Neuronal stem cell (in vitro differentiated cells): ENCODE measurements at places on chromosomes 3 and 15.

DNA sequence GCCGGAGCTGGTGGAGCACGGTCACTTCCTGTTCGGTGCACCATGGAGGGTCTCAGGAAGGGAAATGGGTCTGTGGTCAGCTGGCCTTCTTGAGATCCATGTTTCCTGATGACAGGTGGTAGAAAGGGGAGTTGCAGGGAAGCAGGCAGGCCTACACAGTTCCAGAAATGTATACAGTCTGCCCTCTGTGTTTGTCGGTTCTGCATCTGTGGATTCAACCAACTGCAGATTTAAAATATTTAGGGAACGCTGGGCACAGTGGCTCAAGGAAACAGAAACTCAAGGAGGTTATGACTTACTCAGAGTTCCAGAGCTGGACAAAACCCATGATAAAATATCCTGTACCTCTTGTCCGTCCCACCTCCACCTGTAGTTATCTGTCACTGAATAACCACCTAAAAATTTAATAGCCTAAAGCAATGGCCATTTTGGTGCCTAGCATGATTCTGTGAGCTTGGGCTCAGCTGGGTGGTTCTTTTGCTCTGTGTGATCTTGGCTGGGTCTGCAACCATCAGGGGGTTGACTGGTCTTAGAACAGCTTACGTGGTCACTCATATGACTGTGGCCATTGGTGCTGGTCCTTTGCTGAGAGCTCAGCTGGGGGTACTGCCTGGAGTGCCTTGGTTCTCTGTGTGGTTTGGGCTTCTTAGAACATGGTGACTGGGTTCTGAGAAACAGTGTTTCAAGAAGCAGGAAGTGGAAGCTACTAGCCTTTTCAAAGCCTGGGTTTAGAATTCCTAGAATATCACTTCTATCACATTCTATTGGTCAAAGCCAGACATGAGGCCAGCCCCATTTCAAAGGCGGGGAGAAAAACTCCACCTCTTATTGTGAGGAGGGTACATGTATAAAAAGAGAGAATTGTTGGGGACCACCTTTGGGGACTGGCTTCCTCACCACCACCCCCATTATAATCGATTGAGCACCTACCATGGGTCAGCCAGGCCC is 239.7 kb upstream of the BHLHE40 start:
- DNase-seq: no peak

DNA sequence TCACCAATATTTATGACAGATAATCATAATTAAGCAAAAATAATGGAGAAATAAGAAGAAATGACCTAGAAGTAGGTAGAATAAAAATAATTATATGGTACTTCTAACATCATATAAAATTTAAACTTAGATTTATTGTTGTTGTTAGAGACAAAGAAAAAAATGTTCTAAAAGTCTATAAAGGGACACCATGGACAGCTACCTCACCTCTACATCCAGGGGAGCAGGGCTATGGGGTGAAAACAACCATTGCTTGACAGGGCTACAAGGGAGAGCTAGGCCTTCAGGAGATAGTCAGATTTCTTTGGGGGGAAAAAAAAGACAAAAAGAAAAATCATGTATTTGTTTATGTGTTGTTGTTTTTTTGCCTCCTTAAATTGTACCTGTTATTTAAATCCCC is 841.9 kb downstream of the VGLL3 start:
- DNase-seq: no peak

- no peak for DNase-seq
These were observed 18.6 kb downstream of the SH2D7 start for GRCh38 chr15:78110916-78111475.

GRCh38 chr3:131047582-131047981 is 20.9 kb downstream of the NEK11 start:
- DNase-seq: no peak

- DNase-seq: no peak
These were observed 13.6 kb downstream of the VPS39 start for GRCh38 chr15:42194513-42194912.

DNA sequence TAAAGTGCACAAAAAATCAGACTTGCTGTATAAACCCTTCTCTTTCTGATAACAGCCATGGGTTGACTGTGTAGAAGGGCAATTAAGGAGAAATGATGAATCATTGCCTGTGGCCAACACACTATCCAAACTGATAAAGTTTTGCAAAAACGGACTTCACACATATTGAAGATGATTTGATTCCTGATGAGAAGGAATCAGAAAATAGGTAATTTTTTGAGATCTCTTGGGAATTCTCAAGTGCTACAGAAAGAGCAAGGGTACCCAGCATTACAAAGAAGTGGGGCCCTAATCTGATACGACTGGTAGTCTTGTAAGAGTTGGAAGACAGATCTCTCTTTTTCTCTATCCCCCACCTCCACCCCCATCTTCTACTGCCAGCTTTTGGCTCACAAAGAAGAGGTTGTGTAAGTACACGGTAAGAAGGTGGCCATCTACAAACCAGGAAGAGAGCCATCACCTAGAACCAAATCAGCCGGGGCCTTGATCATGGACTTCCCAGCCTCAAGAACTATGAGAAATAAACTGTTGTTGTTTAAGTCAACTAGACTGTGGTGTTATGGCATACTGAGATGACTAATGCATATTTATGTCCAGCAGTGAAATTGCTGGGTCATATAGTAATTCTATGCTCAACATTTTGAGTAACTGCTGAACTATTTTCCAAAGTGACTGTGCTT is 254.7 kb downstream of the EDEM1 start:
- no peak for DNase-seq

- no peak for DNase-seq
These were observed 22.3 kb upstream of the SACM1L start for GRCh38 chr3:45666757-45667431.

DNA sequence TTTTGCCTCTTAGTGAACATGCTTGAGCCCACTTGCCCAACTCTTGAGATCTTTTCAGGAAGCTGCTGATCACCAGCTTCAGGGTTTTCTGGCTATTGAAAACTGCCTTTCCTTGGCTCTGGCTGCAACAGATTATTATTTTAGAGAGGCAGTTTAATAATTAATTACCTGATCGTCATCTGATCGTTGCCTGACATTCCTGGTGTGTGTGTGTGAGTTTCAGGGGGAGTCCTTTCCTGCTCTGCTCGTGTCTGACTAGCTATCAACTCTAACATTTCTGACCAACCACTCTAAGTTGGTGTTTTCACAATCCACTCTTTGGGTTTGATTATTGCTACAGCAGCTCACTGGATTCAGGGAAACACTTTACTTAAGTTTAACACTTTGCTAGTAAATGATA is 84.3 kb upstream of the SPATA16 start:
- no peak for DNase-seq

GRCh38 chr15:22903961-22904534 is 65.6 kb downstream of the NIPA2 start:
- DNase-seq: no peak

- DNase-seq: no peak
These were observed 31.1 kb downstream of the RNF13 start for GRCh38 chr3:149844091-149844490.

- DNase-seq: no peak
These were observed 25.5 kb upstream of the FGD5 start for GRCh38 chr3:14793126-14793857.

- no peak for DNase-seq
These were observed 16.2 kb upstream of the ZFYVE19 start for GRCh38 chr15:40790718-40791117.

DNA sequence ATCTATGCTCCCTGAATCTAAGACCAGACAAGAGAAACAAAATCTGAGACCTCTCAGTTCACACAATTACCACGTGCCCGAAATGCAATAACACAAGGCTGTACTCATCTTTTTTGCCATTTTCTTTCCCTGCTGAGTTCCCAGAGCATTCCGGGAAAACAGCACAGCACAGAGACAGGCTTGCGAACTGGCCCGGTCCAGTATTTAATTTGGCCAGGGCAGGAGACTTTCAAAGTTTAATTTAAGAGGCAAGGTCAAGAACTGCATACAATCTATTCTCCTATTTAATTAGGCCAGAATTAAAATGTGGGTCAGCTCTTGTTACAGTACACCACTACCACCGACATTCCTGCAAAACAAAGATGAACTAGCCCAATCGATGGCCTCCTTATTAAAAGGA is 87.5 kb upstream of the SNRPA1 start:
- DNase-seq: no peak

DNA sequence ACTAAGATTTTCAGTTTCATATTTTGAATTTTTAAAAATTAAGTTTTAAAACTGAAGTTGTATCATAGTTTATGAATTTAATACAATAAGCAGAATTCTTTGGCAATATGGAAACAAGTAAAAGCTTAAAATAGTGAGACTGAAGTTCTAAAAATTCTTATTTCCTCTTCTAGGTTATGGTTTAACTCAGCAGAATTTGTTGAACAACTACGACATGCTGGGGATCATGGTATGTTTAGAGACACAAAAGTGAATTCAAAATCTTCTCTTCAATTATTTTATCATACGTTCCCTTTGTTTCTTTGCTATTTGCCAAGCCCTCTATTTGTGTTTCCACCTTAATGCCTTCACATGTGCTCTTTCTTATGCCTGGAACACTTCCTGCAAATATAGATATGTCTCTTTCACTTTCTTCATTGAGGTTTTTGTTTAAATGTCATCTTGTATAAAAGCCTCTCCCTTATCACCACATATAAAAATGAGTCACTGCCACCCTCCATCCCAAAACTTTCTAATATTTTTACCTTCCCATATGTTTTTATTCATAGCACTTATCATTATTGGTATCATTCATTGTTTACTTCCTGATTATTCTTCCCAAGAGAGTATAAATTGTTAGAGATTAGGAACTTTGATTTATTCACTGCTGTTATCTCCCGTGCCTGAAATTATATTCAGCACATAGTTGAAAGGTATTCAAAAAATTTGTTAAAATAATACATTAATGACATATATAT is 6.4 kb downstream of the SUCNR1 start:
- no peak for DNase-seq

DNA sequence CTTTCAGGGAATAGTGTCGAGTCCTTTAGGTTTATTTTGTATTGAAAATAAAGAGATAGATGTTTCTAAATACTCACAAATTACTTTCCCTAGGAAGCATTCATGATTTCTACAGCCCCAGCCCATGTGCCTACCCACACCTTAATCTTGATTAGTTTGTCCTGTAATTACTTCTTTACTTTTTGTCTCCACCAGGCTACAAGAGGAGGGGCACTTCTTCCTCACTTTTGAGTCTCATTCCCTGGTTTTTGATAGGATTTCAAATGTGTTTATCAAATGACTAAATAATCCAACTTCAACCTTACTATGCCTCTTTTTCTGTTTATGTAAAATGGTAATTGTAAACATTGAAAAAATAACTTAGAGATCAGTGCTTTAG is 1.8 kb downstream of the PXK start:
- DNase-seq: no peak

DNA sequence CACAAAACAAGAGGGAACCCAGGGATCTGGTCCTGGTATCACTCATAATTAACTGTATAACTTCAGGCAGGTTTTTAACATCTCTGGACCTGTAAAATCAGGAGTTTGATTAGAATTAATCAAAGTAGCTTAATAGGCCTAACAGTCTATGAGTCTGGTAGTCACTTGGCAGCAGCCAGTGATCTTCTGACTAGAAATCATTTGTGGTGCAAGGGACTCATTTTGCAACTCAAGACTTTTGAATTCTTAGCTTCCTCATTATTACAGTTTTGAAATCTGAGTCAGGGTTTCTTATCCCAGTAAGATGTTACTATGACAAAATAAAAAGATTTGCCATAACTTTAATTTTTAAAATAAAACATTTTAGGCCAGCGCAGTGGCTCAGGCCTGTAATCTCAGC is 70.8 kb downstream of the TMCC1 start:
- DNase-seq: no peak

DNA sequence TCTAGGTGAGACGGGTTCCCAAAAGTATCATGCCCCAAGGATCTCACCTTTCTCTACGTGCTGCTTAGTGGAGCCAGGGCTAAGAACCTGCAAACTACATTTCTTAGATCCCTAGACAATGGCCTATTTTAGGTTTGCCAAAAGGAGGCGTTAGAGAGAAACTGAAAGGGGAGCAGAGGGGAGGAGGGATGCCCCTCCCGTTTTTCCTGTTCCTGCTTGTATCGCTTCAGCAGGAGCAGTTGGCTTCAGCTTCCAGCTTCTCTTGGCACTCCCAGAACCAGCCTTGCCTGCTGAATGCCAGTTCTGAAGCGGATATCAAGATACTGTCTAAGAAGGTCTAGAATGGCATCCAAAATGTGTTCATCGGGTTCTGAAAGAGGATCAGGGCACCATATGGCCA is 58.4 kb upstream of the ABHD17C start:
- no peak for DNase-seq

- DNase-seq: no peak
These were observed 28.2 kb downstream of the NEK4 start for GRCh38 chr3:52742418-52743041.
